K562 (cell line): ENCODE measurements at places on chromosomes 16 and 17.

- DNase-seq: no peak
These were observed 40.2 kb downstream of the CDRT15 start for GRCh38 chr17:14196377-14196997.

- DNase-seq: peak; percentile 78
These were observed 6.0 kb downstream of the MTSS2 start for GRCh38 chr16:70679671-70680494.

DNA sequence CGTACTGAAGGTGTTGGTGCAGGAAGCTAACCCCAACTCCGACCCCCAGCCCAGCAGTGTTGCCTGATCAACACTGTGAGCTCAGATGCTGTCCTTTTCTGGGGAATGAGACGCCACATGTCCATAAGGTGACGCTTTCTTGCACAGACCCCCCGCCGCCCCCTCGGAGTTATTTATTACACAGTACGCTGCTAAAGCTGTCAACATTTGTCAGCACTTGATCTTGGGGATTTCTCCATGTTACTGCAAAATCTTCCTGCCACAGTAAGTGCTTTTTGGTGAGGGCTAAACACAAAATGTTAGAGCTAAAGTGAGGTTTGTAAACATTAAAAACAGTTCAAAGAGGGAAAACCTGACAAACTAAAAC lies 15.9 kb downstream of the CMTM3 start:
- no peak for DNase-seq

GRCh38 chr16:11417487-11417886 lies 72.2 kb downstream of the RMI2 start:
- DNase-seq: no peak

- peak; percentile 89 for DNase-seq
These were observed 14.3 kb downstream of the PIEZO1 start for GRCh38 chr16:88770461-88771293.

DNA sequence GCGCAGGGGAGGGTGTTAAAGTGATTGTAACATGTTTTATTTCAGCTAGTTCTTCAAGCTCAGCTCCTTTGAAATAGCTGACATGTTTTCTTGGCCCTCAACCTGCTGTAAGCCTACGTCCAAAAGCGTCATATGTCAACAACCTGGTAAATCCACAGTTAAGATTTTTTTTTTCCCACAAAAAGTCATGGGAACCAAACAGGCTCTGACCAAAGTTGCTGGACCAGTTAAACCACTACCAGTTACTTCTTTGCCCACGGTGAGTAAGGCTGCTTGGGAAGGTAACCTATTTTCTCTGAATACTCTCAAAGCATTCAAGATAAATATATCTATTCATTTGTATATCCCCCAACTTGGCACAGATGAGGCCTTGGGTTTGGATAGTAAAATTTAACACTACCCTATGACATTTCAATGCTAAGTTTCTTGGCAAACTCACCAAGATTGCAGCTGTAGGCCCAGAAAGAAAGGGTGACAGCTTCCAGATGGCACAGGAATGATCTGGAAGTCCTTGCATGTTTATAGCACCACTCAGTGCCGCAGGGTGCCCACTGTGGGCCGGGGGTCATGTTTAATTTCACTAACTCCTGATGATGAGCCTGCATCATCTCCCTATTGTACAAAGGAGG lies 166.2 kb downstream of the XYLT1 start:
- no peak for DNase-seq

- no peak for DNase-seq
These were observed 16.2 kb upstream of the CSF3 start for GRCh38 chr17:39999067-39999466.

GRCh38 chr16:52309446-52310416 lies 237.2 kb downstream of the TOX3 start:
- no peak for DNase-seq

DNA sequence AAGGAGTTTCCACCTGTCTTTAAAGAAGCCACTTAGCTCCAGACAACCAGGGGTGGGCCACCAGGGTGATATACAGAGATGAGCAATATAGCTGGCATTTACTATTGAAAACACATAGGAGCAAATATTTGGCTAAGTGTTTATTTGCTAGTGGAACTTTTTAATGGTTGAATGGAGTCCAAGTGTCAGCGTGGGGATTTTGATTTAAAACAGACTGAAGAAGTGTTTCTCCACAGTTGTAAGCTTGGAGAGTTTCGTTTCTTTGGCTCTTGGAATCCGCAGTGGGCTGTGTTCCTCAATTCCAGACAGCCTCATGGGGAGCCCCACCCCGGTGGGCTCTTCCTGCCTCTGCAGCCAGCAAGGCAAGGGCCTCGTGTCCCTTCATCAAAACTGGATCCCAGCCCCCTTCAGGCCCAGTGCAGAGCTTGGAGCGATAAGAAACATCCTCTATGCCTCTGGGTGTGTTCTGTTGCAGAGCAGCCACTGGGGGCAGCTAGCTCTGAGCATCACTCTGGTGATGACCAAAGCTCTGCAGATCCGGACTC lies 36.1 kb downstream of the NOG start:
- peak; percentile 42 for DNase-seq

DNA sequence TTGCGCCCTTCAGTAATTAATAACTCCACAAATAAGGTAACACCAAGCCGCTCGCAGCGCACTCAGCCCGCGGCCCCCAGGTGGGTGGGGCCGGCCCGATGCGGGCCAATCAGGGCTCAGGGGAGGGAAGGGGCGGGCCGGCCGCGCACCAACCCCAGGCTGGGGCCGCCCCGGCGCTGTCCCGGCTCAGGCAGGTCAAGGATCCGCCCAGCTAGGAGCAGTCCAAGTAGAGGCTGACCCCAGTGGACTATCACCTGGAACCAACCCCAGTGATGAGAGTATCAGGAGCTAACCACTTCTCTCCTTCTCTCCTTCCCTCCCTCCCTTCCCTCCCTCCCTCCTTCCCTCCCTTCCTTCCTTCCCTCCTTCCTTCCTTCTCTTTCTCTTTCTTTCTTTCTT lies 110.8 kb downstream of the C16orf78 start:
- DNase-seq: peak; percentile 97

- DNase-seq: no peak
These were observed 7.7 kb upstream of the PRSS22 start for GRCh38 chr16:2865651-2866050.

DNA sequence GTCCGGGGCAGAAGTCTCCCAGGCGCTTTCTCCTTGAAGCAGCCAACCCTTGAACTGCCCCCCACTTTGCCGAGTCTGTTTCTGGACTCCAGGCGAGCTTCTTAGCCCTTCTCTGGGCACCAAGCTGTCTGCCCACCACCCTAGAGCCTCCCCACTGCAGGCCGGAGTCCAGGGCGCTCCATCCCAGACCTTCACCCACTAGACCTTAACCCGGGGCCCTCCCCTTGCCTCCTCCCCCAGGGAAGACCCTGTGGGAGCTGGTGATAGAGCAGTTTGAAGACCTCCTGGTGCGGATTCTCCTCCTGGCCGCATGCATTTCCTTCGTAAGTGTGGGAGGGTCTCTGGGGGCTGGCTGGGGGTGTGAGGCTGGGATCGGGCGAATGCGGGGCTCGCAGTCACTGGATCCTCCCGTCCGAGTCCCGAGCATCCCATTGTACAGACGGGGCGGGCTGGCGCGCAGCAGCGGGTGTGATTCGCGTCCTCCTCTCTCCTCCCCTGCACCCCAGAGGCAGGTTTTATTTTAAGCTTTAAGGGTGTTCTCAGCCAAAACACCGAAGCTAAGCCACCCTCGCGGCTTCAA lies 1.1 kb downstream of the ATP2A1 start:
- DNase-seq: no peak
